BE2C (cell line): ENCODE measurements at places on chromosomes 3 and 15.

GRCh38 chr15:89123181-89123525, 34.9 kb downstream of the ABHD2 start:
- DNase-seq = no peak

GRCh38 chr3:38611866-38612265, 37.6 kb downstream of the SCN5A start:
- no peak for DNase-seq

DNA sequence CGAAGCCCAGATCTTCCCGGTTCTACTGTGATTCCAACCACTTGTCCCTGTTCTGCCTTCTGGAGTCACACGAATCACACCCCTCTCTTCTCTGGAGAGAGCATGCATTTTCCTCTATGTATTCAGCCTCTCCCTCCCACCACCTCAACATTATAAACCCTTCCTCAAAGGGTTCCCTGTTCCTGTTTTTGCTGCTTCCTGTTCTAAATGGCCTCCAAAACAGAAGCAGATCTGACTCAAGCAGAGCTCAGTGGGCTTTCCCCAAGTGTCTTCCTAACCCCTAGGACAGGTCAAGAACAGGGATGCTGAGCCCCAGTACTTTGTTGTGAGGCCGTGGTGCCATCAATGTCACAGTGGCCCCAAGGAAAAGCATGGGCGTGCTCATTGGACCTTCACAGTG, 75.7 kb upstream of the ARNT2 start:
- DNase-seq = no peak

- peak; percentile 19 for DNase-seq
These were observed 35.2 kb downstream of the NCEH1 start for GRCh38 chr3:172675441-172676193.

- no peak for DNase-seq
These were observed 278.0 kb downstream of the CGGBP1 start for GRCh38 chr3:87780811-87781210.

- DNase-seq = no peak
These were observed 61.1 kb downstream of the AAGAB start for GRCh38 chr15:67193223-67193990.

GRCh38 chr3:37588758-37589157, 272.9 kb upstream of the CTDSPL start:
- no peak for DNase-seq

GRCh38 chr15:100726421-100727190, 124.2 kb downstream of the ASB7 start:
- DNase-seq = no peak

DNA sequence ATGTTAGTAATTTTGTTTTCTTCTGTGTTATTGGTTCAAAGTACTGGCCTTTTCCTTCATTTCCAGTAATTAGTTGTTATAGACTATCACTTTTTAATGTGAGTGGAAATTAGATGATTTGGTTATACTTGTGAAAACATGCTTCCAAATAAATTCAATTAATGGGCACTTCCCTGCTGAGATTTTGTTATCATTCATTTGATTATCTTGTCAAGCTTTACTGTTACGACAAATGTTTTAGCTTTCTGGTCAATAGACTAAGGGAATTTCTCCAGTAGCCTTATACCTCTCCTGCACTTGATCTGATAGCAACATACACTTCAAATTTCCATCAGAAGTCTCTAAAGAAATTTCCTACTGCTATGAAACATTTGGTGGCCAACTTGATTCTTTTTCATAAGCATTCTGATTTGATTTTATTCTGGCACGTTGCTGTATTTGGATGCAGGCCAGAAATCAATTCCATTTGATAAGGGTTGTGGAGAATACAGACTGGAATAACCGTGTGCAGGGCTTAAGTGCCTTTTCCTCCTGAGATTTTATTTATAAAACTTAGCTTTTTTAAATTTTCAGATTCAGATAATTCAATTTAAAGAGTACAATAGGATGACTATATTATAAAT, 573.8 kb upstream of the NAALADL2 start:
- DNase-seq = no peak

GRCh38 chr3:89145995-89146394, 38.6 kb downstream of the EPHA3 start:
- DNase-seq = no peak

- no peak for DNase-seq
These were observed 435.6 kb downstream of the ROBO2 start for GRCh38 chr3:77475507-77475906.

GRCh38 chr3:152287898-152288576, 19.3 kb downstream of the MBNL1 start:
- DNase-seq = no peak

GRCh38 chr15:68080334-68080733, 26.2 kb downstream of the PIAS1 start:
- DNase-seq = no peak

DNA sequence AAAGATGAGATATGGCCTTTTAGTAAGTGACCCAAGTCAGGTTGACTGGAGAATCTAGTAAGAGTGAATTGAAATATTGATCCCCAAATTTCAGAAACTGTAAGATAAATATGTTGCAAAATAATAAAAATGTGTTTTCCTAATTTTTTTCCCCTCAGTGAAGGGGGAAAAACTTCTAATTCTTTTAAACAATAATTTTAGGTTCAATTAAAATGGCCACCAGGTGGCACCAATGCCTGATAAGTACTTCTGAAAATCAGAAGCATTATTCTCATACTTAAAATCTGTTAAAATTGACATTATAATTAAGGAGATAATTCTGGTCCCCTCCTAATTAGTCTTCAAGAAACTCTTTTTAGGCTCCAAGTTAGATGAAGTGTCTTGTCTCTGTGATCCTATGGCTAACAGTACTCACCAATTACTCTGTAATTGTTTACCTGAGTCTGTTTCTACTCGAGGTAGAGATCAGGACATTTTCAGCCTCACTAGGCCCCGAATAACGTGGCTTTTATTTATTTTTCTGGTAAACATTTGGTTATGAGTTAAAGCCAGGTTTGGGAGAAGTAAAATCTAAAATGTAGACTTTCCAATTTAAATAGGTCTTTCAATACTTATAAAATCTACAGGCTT, 52.6 kb downstream of the NMD3 start:
- peak; percentile 34 for DNase-seq

GRCh38 chr3:188749010-188749617, 422.7 kb upstream of the TPRG1 start:
- DNase-seq = peak; percentile 40

DNA sequence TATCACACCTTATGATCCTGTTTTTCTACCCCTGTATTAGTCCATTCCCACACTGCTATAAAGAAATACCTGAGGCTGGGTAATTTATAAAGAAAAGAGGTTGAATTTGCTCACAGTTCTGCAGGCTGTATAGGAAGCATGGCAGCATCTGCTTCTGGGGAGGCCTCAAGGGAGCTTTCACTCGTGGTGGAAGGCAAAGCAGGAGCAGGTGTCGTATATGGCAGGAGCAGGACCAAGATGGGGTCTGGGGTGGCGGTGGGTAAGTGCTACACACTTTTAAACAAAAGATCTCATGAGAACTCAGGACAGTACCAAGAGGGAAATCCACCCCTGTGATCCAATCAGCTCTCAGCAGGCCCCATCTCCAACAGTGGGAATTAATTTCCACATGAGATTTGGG, 15.4 kb upstream of the SCAP start:
- no peak for DNase-seq
